ENCODE measurements at places on chromosomes 4 and X.

GRCh38 chr4:7434766-7435150 lies at the start of gene PSAPL1:
PSAPL1 (minus strand) TSS chr4:7434930; CDS start chr4:7434879, 51 bp downstream.
- DNase-seq, result no peak

DNA sequence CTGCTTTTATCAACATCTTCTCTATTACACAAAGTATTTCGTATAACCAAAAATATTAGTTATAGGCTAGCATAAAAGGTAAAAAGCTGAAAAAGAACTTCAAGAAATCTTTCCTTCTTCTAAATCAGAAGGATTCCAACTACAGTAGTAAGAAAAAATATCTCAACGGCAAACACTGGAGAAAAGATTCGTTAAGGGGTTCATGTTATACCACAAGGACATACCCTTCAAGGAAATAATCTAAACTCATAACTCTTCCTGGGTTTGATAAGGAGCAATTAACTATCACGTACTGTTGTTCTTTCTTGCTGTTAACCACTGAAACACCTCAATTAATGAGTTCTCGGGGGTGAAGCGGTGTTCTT lies 1.5 kb downstream of the SMIM14 start:
- DNase-seq, result no peak

- DNase-seq, result no peak
Observed at GRCh38 chr4:177023951-177024350, 231.2 kb upstream of the VEGFC start.

GRCh38 chr4:68326141-68326540 lies 23.7 kb downstream of the YTHDC1 start:
- DNase-seq, result no peak

- DNase-seq, result no peak
Observed at GRCh38 chr4:138680989-138681604, 334.5 kb upstream of the NOCT start.

DNA sequence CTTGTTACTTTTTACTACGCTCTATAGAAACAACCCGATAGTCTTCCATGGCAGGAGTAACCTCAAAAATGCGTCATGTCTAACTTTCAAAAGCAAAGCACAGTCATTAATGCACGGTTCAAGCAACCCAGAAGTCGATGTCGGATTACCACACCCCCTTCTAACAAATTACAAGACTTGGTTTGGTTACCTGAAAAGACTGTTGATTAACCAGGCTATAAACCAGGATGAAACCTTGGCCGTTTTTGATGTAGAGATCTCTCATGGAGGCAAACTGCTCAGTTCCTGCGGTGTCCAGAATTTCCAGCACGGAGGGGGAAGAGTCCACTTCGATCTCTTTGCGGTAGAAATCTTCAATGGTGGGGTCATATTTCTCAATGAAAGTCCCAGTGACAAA lies 2.4 kb downstream of the RAP2C start:
- no peak for DNase-seq

DNA sequence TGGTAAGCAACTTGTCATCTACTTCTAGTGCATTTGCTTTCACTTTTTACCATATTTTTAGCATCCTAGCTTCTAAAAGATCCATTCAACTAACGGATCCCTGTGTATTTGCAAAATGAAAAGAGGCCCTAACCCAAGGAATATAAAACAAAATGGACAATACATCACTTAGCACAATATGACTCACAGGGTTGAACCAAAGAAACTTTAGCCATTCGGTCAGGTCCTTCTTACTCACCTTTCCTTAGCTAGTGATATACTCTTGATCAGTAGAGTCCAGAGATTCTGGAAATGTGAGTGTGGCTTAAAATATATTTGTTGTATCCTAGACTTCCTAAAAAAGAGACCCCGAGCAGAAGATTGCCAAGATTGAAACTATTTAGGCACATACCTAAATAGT lies 19.5 kb downstream of the TMPRSS11E start:
- DNase-seq, result no peak

GRCh38 chr4:37754410-37755185 lies 68.4 kb upstream of the RELL1 start:
- no peak for DNase-seq

- no peak for DNase-seq
Observed at GRCh38 chr4:8698341-8699062, 105.9 kb downstream of the CPZ start.

DNA sequence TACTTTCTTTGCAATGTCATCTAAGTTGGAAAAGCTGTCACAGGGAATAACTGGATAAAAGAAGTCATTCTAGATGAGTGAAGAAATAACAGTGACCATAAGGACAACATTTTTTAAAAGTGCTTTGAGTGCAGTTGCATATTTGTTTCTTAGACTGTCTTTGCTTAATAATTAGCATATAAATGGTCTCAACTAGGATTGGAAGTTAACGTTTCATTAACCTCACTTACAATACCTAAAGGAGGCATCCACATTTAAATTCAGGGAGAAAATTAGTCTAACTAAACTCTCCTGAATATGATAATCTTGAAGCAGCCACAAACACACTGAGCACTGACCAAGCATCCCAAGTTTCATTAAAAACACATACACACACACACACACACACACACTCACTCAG lies 780.7 kb downstream of the PCDH18 start:
- DNase-seq, result no peak

GRCh38 chrX:112223391-112223790 lies 140.8 kb upstream of the TRPC5 start:
- DNase-seq, result no peak

DNA sequence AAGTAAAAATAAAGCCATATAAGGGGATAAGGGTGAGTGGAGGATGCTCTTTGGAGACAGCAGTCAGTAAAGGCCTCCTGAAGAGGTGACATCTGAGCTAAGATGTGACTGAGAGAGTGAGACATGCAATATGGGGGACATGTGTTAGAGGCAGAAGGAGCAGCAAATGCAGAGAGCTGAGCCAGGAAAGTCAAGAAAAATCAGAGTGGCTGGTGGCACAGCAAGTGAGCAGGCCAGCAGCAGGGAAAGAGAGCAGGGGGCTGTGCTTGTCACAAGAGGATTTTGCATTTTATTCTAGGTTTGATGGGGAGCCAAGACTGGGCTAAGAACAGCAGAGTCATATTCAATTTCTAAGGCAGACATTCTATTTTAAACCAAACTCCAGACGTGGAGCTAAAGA lies 394.5 kb downstream of the KCNIP4 start:
- DNase-seq, result no peak

DNA sequence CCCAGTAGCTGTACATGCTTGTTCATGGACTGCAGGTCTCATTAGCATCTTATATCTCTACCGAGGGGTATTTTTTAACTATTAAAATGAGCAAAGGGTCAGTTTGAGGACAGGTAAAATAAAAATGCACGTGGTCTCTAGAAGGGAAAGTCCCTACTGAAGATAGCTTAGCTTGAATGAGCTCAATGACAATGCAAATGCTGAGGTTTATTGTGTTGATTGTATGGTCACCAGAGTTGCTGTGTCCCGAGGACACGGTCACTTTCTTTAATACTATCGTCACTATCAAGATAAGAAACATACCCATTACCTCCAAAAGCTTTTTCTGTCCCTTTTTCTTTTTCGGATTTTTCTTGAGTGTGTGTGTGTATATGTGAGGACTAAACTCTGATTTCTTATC lies 250.5 kb upstream of the PRKX start:
- no peak for DNase-seq

- DNase-seq, result no peak
Observed at GRCh38 chr4:175297965-175298565, 379.9 kb downstream of the ADAM29 start.

GRCh38 chr4:48114412-48114811 lies 19.6 kb downstream of the TXK start:
- no peak for DNase-seq

- DNase-seq, result no peak
Observed at GRCh38 chrX:2188330-2188792, 312.4 kb downstream of the DHRSX start.
